ENCODE measurements at places on chromosomes 12 and 14.

GRCh38 chr12:81639196-81639595 is 120.0 kb downstream of the PPFIA2 start:
- no peak for DNase-seq

- no peak for DNase-seq
These were observed 346.2 kb upstream of the STXBP6 start for GRCh38 chr14:25396128-25396527.

DNA sequence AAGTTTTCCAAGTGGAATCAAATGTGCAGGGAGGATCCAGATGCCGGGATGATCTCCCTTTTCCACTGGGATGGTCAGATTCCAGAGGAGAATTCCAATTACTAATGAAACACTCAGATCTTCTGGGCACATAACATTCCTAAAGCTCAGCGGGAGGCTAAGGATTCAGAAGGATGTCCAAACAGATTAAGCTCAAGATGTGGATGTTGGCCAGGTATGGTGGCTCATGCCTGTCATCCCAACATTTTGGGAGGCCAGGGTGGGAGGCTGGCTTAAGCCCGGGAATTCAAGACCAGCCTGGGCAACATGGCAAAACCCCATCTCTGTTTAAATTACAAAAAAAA is 62.0 kb upstream of the PNMA1 start:
- DNase-seq, result no peak

- no peak for DNase-seq
These were observed 3.6 kb downstream of the FGD4 start for GRCh38 chr12:32402946-32403345.

- DNase-seq, result peak; percentile 36
These were observed 86.9 kb upstream of the IGF1 start for GRCh38 chr12:102567031-102567985.

DNA sequence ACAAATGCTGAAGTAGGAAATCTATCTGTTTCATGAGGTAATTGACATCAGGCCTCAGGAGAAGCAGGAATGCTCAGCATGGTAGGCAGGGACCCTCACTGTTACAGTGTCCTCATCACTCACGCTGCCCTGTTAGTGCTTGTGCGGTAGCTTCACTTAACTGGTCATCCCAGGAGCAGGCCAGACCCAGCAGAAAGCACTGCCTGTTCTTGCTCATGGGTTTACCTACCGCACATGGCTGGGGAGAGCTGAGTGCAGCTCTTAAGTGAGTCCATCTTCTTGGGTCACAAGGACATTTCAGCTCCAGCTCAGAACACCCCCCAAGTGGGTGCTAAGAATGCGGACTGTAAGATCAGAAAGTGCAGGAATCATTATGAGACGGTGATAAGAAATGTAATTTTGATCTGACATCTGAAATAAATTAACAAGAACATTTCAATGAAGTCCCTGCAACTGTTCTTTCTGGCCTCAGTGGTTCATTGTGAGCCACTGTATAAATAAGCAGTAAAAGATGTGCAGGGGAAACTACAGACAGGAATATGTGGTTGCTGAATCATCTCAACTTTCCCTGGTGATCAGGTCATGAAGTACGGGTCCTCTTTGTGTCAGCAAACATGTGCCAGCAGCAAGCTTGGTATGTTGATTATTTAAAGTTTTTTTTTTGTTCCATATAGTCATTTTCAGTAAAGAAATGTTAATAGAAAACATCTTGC is 757.7 kb upstream of the TMEM132C start:
- DNase-seq, result peak; percentile 42

- peak; percentile 37 for DNase-seq
These were observed at the start of gene ACSS3 for GRCh38 chr12:81077686-81078441. ACSS3 (plus strand) TSS chr12:81078079; CDS start chr12:81078121, 42 bp downstream.
